Stimulated activated CD4-positive, alpha-beta T cell treated with anti-CD3 and anti-CD28 coated beads, Interleukin-15, amount 100 ng/mL, for 1 hour (primary cell): ENCODE measurements at places on chromosomes 4 and X.

- no peak for DNase-seq
These were observed 14.8 kb downstream of the SHROOM3 start for GRCh38 chr4:76449833-76450232.

GRCh38 chr4:148238086-148238485 lies 204.1 kb downstream of the NR3C2 start:
- DNase-seq: no peak

GRCh38 chr4:187396106-187396505 lies 599.5 kb upstream of the ZFP42 start:
- DNase-seq: no peak

DNA sequence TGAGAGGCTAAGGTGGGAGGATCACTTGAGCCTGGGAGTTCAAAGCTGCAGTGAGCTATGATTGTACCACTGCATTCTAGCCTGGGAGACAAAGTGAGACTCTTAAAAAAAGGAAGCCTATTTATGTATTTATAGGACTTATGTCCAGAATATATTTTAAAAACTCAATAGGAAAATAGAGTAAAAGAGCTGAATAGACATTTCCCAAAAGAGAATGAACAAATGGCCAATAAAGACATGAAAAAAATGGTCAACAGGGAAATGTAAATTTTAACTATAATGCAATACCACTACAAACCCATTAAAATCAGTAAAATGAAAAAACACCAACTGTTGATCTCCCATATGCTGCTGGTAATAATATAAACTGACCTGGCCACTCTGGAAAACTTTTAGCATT lies 115.0 kb downstream of the HUWE1 start:
- no peak for DNase-seq

- DNase-seq: no peak
These were observed 35.7 kb downstream of the PRKG2 start for GRCh38 chr4:81179326-81179725.

DNA sequence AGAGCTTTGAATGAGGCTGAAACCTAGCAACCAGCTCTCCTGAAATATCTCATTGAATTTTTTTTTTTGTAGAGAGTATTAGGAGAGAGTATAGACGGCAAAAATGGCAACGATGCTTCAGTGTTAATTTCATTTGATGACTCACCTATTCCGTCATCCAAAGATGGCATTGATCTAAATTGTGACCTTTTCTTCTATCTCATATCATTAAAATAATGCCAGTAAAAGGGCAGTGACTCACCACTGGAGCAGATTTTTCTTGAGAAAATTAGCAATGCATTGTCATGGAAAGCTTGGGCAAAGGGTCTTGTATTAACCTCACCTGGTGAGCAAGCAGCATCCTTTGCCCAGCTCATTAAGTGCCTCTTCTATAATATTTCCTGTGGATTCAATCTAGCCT lies 19.6 kb downstream of the VMA21 start:
- no peak for DNase-seq

DNA sequence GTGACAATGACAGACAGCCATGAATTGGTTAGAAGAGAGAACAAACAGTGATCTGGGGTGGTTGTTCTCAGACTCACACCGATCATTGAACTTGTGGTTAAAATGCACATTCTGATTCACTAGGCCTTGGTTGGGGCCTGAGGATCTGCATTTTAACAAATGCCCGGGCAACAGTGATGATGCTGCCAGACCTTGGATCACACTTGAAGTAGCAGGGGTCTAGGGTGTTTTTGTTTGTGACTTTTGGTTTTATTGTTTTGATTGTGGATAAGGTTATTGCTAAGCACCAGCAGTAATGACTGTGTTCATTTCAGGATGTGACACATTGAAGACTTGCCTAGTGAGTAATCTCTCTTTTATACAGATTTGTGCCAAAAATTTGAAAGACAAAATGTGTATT lies 36.5 kb downstream of the TXLNG start:
- DNase-seq: no peak

DNA sequence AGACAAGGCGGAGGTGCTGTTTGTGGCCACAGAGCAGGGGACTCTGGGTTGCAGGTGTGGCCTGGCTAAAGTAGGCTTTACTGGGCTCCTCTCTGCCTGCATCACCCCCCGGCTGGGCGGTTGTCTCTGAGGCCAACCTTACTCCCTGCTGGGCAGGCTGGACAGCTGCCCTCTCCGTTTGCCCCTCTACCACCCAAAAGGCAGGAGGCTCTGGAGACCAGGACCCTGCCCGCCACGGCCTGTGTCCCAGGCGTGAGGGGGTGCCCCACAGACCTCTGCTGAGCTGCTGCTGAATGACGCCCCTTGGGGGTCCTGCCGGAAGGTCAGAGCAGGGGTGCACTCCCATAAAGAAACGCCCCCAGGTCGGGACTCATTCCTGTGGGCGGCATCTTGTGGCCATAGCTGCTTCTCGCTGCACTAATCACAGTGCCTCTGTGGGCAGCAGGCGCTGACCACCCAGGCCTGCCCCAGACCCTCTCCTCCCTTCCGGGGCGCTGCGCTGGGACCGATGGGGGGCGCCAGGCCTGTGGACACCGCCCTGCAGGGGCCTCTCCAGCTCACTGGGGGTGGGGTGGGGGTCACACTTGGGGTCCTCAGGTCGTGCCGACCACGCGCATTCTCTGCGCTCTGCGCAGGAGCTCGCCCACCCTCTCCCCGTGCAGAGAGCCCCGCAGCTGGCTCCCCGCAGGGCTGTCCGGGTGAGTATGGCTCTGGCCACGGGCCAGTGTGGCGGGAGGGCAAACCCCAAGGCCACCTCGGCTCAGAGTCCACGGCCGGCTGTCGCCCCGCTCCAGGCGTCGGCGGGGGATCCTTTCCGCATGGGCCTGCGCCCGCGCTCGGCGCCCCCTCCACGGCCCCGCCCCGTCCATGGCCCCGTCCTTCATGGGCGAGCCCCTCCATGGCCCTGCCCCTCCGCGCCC lies 920 bp downstream of the HTT-AS start:
- no peak for DNase-seq

DNA sequence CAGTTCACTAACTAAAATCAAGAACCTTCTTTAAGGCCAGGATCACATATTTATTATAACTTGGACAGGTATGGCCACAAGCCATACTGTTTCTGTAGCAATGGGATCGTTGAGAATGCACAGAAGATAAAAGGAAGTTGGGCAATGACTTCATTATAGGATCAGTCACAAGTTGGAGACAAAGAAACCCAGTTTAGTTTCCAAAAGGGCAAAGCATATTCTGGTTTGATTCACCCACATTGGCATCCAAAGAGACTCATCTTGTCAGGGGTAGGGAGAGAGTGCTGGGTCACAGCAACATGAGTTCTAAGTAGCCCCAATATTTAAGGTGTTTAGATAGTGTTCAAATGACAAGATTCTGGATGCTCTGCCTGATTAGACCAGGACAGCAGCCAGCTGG lies 317.1 kb upstream of the GALNT7 start:
- no peak for DNase-seq

DNA sequence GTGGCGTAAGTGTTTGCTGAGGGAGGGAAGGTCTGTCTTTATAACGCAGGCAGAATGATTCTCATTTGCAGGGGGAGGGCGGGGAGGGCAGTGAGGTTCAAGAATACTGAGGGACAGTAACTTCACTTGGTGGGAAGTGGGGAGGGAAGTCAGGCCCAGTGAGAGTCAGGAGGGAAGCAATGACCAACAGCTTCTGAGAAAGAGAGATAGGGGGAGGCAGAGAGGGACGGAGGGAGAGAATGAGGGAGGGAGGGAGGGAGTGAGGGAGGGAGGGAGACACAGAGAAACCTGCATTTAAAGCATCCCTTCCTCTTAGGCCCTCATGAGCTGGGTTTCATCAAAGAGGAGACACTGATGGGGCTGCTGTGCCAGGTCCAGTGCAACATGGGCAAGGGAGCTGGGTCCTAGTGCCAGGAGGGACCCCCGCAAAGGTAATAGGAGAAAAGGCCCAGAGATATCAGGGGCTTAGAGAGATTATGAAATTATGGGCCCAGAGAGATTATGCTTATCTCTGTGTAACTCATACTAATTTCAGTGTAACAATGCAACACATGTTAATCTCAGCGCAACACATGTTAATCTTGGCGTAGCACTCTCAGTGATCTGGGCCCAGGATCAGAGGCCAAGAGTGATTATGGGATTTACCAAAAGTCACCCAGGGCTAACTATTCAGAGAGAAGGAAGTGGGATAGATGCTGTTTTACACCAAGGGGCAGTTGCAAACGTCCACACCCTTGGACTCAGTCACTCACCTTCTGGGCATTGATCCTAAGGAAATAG lies 112.1 kb downstream of the DRD5 start:
- no peak for DNase-seq

DNA sequence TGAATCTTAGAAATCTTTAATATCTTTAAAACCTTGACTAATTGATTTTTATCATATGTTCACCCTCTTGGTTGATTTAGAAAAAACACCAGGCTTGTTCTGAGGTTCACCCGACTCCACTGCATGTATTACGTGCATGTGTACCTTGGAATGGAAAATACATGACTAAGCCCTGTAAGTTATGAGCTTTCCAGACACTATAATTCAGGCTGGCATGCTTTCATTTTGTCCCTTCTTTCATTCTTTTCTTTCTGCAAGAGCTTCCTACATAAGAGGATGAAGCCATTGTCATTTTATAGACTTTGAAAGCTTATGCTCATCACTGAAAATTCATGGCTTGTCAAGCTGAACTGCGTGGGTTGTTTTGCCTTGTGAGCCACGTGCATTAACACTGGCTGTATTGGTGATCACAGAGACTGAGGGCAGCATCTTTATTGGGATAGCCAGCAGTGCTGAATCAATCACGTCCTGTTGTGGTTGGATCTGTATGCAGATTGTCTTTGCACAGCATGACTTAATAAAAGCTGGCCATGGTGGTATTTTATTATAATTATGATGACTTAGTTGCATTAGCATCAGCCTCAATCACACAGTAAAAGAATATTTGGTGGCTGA lies 141.9 kb downstream of the SLIT2 start:
- DNase-seq: no peak

- no peak for DNase-seq
These were observed 202.9 kb downstream of the CFAP299 start for GRCh38 chr4:80538276-80538926.

GRCh38 chrX:132435222-132435621 lies 53.6 kb downstream of the MBNL3 start:
- no peak for DNase-seq

DNA sequence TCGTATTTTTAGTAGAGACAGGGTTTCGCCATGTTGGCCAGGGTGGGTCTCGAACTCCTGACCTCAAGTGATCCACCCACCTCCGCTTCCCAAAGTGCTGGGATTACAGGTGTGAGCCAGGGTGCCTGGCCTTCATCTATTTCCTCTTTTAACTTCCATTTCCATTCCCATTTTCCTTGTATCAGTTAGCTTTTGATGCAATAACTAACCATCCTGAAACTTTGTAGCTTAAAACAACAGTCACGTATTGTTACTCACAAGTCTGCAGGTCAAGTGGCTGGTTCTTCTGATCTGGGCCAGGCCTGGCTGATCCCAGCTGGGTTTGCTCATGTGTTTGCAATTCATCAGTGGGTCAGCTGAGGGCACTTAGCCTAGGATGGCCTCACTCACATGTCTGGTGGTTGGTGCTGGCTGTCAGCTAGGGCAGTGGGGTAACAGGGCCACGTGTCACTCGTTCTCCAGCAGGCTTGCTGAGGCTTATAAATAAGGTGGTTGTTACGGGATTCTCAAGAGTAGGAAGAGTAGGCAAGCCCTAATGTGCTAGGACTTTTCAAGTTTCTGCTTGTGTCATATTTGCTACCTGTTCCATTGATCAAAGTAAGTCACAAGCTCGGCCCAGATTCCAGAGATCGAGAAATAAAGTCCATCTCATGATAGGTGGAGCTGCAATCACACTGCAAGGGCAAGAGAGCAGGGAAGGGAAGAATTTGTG lies 88.2 kb downstream of the SOWAHB start:
- no peak for DNase-seq

- DNase-seq: no peak
These were observed 457.4 kb upstream of the TEX13C start for GRCh38 chrX:124862301-124862700.

- no peak for DNase-seq
These were observed 112.6 kb downstream of the TMA16 start for GRCh38 chr4:163606896-163607691.

DNA sequence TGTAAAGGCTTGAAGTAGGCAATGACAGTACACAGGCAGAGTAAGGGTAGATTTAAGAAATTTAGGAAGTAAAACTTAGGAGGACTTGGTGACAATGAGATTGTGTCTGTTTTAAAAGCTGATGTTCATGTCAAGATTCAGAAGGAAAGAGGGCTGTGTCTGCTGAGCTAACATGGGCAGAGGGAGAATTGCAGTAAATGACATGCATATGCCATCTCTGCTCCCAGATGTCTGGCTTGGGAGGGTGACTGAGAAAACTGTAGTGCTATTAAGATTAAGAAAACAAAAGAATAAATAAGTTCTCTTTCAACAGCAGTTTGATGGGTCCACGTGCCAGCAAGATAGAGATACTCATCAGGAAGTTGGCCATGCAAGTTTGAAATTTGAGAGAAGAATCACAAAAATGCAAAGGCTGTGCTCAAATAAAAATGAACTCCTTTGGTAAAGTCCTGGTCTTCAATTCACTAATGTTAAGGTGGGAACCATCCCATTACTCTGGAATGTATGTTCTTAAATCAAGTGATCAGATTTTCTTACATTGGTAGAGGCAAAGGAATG lies 7.2 kb downstream of the NFXL1 start:
- no peak for DNase-seq

- no peak for DNase-seq
These were observed 138.9 kb upstream of the INPP4B start for GRCh38 chr4:142984871-142985585.

DNA sequence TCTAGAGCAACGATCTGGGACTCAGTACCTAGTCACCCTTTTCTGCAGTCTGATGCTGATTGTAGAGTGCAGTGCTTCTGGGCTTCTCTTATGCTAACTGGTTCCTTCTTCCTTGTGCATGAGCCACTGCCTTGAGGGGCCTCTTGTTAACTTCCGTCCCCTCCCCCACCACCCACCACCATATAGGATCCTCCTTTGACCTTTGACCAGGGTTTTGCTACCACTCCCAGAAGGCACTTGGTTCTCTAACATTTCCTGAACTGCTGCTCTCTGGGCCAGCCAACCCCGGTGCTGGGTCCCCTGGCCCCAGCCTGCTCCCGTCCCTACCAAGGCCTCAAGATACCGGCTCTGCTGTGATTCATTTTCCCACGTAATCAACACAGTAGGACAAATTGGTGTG lies 104.6 kb upstream of the KLF3 start:
- no peak for DNase-seq

GRCh38 chrX:79371101-79371500 lies 4.0 kb upstream of the ITM2A start:
- DNase-seq: no peak

GRCh38 chrX:122512561-122513072 lies 671.5 kb upstream of the GRIA3 start:
- DNase-seq: no peak

GRCh38 chr4:14744346-14744745 lies 257.9 kb upstream of the CPEB2 start:
- DNase-seq: no peak

GRCh38 chr4:86048426-86048825 lies 311.4 kb downstream of the MAPK10 start:
- no peak for DNase-seq

- no peak for DNase-seq
These were observed 35.3 kb downstream of the STK32B start for GRCh38 chr4:5086535-5086934.
